ENCODE measurements at places on chromosomes 1 and 21. TPM values are rescaled to one million over a fixed set of nuclear protein-coding genes. Genes with fewer than 3 reads are reported as not detected.
A peak's percentile ranks its signal among the peaks of the same experiment; 100 is the strongest.

DNA sequence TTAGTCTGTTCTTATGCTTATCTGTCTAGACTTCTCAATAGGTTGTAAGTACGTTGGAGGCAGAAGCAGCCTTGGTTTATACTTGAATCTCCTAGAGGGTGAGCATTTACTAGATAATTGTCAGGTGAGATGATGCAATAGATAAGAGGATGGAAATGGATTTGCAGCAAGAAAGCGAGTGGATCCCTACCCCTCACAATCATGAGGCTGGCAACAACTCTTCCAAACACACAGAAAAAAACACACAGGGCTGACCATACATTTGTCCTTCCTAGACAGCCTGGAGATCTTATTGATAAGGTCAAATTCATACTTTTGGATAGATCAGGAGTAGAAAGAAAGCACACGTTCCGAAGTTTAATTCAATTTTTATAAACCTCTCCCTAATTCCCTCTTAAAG is 481.4 kb upstream of the CAMK1G start:
- no peaks in the 10 kb centered on the region for H3K27me3 ChIP-seq
- H3K4me1 ChIP-seq, result no peaks in the 10 kb centered on the region
- no peak overlapping the region for H3K27ac ChIP-seq
- no peak for DNase-seq

Gene FNDC5
- total RNA-seq, result not detected

DNA sequence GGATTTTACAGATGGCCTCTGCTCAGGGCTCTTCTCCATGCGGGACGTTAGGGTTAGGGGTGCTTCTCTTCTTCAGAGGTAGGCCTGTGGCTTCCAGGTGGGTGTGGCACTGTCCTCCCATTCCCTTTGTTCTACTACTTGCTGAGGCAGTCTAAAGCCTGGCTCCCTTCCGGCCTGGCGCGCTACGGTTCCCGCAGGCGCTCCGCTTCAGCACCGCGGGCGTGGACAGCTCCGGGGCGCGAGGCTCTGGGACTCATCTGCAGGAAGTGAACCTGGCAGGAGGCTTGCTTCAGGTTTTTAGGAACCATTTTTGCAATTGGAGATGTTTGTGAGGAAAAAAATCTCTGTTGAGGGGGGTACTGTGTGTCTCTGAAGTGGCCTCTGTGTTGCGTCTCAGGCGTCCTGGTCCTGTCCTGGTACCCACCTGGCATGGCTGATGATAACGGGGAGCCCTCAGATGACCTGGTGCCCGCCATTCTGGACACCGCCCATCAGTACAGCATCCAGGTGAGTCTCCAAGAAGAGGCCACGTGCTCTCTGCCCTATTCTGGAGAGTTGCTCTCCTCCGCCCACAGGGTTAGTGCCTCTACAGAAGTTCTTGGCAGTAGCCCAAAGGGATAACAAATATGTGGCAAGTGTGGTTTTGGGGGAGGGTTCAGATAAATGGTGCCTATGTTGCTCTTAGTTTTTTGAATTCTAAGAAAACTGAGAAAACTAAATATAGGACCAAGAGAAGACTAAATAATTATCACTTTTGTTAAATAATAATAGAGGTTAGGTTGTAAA is 1.9 kb downstream of the MANEAL start:
- H3K4me1 ChIP-seq, result peaks cover 2% of the 10 kb centered on the region
- H3K36me3 ChIP-seq, result no peaks in the 10 kb centered on the region
- DNase-seq, result peak; percentile 24

GRCh38 chr21:34965200-34966174 is 83.6 kb downstream of the RUNX1 start:
- no peaks in the 10 kb centered on the region for H3K27me3 ChIP-seq
- H3K4me1 ChIP-seq, result peaks cover 15% of the 10 kb centered on the region
- no peaks in the 10 kb centered on the region for H3K36me3 ChIP-seq
- no peak overlapping the region for H3K27ac ChIP-seq
- no peak overlapping the region for H3K4me3 ChIP-seq
- no peak for DNase-seq

GRCh38 chr1:111471012-111471411 is 2.8 kb upstream of the C1orf162 start:
- peaks cover 13% of the 10 kb centered on the region for H3K4me1 ChIP-seq
- H3K27ac ChIP-seq, result no peak overlapping the region
- no peak overlapping the region for H3K4me3 ChIP-seq
- H3K27me3 ChIP-seq, result no peaks in the 10 kb centered on the region
- DNase-seq, result no peak

All from endothelial cell of umbilical vein (primary cell).